Occipital lobe (tissue), 3 donors: ENCODE measurements at places on chromosomes 5 and 9.
A peak's percentile ranks its signal among the peaks of the same experiment; 100 is the strongest.

DNA sequence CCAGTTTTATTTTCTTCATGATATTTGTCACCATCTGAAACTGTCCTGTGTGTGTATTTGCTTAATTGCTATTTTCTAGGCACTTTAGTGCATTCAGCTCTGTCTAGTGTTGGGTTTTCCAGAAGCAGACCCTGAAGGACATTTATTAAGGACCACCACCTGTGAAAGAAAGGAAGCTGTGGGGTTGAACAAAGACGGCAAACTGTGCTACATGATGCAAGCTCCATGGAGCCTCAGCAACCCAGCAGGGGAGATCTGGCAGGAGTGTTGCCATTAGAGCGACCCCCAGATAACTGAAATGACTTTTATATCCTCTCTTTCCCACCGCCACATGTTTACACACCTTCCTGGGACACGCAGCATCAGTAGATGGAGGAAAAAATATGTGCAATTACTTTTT lies 125.5 kb downstream of the GABRB2 start:
- DNase-seq, result no peak

GRCh38 chr5:131760793-131761192 lies 36.0 kb downstream of the FNIP1 start:
- DNase-seq, result no peak

DNA sequence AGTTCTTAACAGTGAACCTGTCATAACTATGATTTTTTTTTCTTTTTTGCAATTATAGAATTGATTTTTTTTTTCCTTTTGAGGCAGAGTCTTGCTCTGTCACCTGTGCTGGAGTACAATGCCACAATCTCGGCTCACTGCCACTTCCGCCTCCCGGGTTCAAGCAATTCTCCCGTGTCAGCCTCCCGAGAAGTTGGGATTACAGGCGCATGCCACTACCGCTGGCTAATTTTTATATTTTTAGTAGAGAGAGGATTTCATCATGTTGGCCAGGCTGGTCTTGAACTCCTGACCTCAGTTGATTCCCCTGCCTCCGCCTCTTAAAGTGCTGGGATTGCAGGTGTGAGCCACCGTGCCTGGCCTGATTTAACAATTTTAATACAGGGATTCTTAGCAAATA lies 21.4 kb downstream of the UGCG start:
- no peak for DNase-seq

DNA sequence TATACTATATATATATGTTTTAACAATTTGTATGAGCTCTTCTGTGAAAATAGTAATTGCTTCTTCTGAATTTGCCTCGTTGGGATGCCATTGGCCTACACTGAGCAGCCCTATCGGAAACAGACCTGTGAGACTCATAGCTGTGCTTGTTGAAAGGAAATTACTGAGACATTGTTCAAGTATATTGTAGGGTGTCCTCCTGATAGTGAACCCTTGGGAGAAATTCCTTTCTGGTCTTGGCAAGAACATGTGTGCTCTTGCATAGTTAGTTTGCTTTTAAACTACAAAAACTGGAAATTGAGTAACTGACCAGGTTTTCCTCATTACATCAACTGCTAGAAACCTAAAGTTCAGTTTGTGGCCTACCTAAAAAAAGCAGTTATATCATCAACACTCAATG lies 160.9 kb downstream of the LURAP1L start:
- DNase-seq, result no peak

DNA sequence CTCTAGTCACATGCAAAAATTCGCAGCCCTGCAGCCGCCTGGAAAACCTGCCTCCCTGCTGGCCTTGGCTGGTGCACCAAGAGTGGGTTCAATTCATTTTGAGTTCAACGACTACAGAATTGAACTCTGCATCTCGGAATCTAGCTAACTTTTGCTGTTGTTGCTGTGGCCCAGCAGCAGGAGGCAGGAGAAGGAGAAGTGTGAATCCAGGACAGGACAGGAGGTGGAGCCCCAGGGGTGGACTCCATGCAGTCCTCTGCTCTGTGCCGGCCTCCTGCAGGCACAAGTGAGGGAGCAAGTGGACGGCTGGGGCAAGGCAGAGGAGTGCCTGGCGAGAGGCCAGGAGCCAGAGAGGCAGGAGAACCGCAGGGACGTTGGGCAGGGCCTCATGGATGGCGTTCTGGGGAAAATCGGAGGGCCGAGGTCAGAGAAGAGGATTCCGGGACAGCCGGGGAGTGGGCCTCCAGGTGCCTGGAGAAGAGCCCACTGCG lies 214.2 kb downstream of the FANCC start:
- DNase-seq, result no peak

DNA sequence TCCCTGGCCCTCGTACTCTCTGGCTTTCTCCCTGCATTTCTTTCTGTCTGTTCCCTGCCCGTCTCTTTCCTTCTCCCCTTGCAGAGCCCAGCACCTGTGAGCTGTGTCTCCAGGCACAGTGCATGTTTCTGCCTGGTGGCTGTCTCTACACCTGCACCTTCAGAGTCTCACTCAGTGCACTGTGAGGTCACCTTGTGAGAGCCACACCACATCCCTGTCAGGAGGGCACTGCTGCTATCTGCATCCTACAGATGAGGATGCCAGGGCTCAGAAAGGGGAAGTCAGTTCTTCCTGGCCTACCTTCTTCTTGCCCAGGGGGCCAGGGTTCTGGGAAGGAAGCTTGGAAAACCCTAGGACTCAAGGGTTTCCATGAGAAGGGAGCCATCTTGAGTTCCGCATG lies 69.7 kb upstream of the NEURL1B start:
- no peak for DNase-seq

- DNase-seq, result no peak
These were observed 87.9 kb upstream of the IFNK start for GRCh38 chr9:27436234-27436633.

DNA sequence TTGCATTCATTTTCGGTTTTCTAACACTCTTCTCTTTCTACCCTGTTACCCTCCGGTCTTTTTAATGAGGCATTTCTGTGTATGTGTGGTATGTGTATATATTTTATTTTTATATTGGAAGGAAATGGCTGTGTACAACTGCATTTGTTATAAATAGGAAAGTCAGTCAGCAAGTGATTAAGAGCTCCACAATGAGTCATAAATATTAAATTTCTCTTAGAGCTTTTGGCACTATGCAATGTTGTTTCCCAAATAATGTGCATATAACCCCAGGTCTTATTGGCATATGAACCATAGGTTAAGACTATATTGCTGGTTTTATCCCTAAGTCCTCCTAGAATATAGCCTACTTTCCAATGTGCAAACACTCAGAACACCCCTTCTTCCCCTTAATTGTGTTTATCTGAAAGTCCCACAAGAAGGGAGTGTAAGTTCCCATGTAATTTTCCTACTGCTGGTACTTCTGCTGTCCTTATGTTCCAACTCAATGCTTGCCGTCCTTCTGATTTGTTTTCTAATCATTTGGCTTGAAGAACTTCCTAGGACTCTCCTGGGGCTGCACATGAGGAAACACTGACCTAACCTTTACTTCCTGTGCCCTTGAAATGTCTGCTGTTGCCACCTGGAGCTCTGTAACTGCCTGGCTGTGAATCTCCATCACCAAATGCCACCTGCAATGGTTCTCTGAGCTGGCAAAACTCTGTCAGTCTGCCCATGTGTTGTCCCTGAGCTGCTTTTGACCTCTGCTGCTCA lies 65.5 kb upstream of the PCSK5 start:
- DNase-seq, result no peak

DNA sequence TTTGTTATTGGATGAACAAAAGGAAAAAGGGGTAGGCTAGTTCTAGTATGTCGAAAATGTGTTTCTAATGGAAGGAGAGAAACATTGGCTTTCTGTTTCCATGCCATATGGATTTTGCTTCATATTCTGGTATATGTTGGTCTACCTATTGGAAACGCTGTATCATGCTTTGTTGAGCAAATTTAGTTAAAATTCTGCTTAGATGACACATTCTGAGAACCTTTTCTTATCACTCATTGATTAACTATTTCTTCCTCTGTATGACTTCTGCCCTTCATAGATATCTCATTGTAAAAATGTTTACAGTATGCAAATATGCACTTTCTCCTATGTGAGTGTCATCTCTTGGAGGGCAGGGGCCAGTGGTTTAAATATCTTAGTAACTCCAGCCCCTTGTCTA lies 68.8 kb upstream of the GPR151 start:
- DNase-seq, result no peak

- DNase-seq, result peak; percentile 74
These were observed 2.4 kb upstream of the NR4A3 start for GRCh38 chr9:99819123-99819855.

GRCh38 chr9:95635986-95636671 lies 119.4 kb upstream of the PTCH1 start:
- DNase-seq, result no peak

- DNase-seq, result no peak
These were observed 42.5 kb upstream of the RASGRF2 start for GRCh38 chr5:80917631-80918030.

GRCh38 chr9:136679431-136679941 lies 7.8 kb downstream of the AGPAT2 start:
- no peak for DNase-seq

- DNase-seq, result no peak
These were observed 155.7 kb downstream of the NXNL2 start for GRCh38 chr9:88690628-88691027.

GRCh38 chr5:71011194-71011792 lies 13.8 kb downstream of the NAIP start:
- DNase-seq, result no peak

- DNase-seq, result no peak
These were observed 439.3 kb downstream of the MAT2B start for GRCh38 chr5:163944738-163945137.

DNA sequence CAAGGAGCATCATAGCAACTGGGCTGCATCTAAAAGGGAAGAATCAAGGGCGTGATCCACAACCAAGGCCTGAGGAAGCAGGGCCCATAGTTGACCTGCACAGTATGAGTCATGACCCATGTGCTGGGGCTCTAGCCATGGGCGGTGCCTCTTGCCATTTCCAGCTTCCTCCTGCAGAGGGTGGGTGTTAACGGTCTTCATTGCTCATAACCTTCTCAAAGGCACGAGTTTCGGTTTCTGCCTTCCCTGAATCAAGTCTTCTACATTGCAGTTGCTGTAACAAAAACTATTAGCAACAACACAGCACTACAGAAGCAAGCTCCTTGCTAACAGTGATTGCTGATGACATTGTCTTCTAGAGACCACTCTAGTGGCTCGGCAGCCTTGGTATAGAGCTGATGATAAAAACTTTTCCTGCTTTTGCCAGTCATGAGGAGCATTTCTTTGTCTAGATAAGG lies 66.9 kb downstream of the CTSL start:
- DNase-seq, result no peak

GRCh38 chr5:140148508-140148907 lies 22.8 kb downstream of the IGIP start:
- DNase-seq, result no peak

GRCh38 chr9:15298362-15298761 lies 8.7 kb downstream of the TTC39B start:
- no peak for DNase-seq

DNA sequence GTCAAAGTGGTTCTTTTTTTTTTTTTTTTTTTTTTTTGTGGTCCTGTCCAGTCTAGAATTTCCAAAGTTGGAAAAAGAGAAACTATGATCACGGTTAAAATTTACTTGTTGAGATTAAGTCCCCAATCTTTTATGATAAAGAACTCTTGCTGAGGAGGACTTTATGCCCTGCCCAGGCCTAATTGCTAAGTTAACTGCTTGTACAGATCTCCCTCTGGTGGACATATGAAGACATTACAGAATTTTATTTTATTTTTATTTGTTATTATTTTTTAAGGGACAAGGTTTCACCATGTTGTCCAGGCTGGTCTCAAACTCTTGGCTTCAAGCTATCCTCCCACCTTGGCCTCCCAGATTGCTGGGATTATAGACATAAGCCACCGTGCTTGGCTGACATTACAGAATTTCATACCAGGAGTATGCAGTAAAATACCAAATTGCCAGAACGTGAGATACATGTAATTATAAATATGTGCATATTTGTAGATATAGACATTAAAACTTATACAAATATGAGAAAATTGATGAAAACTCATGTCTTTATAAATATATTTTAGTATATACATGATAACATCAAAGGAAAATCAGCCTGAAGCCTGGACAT lies 91.2 kb downstream of the RFK start:
- DNase-seq, result no peak

DNA sequence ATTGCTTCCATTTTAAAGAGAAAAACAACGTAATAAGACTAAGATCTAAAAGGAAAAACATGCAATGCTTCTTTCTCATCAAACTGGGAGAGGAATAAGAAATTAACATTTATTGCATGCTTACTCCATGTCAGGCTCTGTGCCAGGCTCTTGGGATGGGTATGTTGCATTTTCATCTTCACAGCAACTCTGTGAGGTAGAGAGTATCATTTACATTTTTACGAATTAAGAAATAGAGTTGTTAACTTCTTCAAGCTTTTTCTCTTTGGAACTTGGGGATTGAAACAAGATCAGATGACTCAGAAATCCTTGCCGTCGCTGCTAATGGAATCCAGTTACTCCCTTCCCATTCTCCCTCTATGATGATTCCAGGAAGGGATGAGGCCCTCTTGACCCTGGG lies 39.5 kb downstream of the PDE8B start:
- no peak for DNase-seq

GRCh38 chr5:144295284-144295683 lies 124.6 kb downstream of the KCTD16 start:
- DNase-seq, result no peak

- DNase-seq, result no peak
These were observed 254.0 kb downstream of the ADAMTSL1 start for GRCh38 chr9:18727904-18728303.

GRCh38 chr5:180049185-180049548 lies 22.4 kb downstream of the RNF130 start:
- no peak for DNase-seq

DNA sequence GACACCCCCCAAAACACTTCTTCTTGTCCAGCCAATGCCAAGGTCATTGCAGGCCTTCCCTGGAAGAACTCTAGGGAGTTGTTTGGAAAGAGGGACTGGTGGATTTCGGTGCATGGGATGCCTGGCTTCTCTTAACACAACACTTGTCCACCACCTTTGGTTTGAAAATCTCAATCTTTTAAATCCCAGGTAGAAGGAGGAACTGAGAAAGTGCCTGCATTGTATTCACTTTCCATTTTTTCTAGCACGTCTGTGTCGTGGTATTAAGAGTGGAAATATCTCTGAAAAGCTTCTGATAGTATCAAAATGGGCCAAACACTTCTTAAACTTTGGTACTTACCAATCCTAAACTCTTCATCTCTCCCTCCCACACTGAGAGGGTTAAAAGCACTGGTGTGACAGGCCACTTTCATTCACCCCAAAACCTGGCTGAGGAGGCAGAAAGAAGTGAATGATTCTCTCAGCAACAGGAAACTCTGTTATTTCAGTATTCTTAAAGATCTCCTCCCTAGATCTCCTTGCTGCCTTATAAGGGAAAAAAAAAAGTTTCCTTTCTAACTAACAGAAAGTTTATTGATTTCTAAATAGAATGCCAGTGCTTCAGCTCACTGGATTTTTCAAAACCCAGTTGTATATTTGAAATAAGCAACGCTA lies 3.9 kb upstream of the NFIB start:
- no peak for DNase-seq

GRCh38 chr9:80369641-80370040 lies 797.9 kb downstream of the TLE4 start:
- no peak for DNase-seq

- DNase-seq, result no peak
These were observed 23.9 kb downstream of the SECISBP2 start for GRCh38 chr9:89342213-89342612.

- no peak for DNase-seq
These were observed 325.4 kb downstream of the TMEM38B start for GRCh38 chr9:106019702-106020101.

GRCh38 chr9:136782452-136782851 lies 8.7 kb upstream of the TMEM141 start:
- no peak for DNase-seq
